ENCODE measurements at places on chromosomes 5 and 9.

GRCh38 chr9:37751186-37751585, 2.4 kb upstream of the TRMT10B start:
- no peak for DNase-seq

DNA sequence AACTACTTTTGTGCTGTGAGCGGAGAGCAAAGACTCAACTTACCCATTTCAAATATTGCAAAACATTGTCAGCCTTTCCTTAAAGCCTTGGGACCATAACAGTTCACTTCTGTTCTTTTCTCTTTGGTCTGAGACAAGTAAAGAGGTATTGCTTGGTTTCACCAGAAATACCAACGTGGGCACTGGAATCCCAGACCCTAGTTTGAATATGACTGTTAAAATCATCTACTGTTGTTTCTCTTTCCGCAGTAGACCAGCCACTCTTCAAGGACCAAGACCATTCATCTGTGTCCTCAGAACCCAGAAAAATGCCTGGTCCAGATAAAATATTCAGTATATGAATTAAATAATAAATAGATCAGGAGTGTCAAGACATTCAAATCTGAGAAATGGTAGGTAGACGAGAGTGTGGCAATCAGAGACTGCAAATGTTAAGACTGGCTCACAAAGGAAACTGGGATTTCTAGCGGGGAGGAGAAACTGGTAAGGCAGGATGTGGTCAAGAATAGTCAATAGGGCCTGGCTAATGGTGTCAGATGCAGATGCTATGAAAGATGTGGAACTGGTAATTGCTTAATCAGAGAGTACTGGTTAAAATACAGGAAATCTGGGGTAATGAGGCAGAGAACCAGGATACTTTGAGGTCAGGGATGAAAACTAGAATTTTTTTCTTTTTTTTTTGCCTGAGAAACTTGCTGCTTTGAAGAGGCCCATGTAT, 82.1 kb upstream of the IL33 start:
- peak; percentile 43 for DNase-seq

GRCh38 chr5:147748590-147748989, 33.9 kb downstream of the JAKMIP2 start:
- no peak for DNase-seq

- no peak for DNase-seq
Observed at GRCh38 chr5:142065273-142065672, 43.3 kb upstream of the NDFIP1 start.

GRCh38 chr5:123454259-123454911, 31.2 kb upstream of the CEP120 start:
- no peak for DNase-seq

GRCh38 chr5:173557123-173557903, 59.1 kb downstream of the BOD1 start:
- no peak for DNase-seq

GRCh38 chr9:99303177-99303576, 81.1 kb downstream of the SEC61B start:
- no peak for DNase-seq

DNA sequence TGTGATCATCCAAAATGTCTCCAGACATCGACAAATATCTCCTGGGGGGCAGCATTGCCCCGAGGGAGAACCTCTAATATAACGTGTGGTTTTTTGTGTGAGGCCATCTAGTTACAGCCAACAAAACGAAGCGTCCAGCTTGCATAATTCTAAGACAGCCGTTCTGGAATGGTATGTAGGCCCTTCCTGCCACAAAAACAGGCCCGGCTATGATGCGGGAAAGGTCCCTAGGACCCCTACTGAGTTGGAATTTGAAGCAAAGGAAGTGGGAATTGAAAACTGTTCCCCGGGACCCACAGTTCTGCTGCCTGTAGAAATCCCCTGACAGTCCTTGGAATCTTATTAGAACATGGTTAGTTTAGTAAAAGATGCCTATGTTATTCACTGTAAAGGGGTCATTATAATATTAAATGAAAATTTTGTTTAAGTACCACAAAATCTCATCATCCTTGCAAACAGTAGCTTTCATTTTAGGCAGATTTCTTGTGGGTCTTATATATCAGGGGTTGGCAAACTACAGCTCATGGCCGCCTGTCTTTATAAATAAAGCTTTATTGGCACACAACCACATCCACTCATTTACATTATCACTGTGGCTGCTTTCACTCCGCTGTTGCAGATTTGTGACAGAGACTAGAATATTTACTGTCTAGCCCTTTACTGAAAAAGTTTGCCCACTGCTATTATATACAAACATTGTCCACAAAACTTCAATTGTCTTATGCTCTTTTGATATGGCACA, 70.7 kb downstream of the MSX2 start:
- DNase-seq, result no peak

DNA sequence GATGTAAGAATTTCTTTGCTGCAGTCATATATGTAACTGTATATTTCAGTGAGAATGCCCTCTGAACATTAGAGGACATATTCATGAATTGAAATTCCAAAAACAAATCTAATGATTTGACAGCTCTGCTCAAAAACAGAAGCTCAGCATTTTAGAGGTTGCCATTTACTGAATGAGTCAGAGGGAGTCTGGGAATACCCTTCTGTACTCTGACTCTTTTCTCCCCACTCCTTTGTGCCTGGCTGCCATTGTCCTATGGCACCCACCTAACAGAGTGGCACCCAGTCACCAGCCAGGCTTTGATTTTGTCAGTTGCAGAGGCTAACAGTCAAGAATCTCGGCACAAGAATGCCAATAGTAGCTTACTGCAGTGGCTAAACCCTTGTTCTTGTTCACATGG, 133.6 kb downstream of the ATG10 start:
- DNase-seq, result no peak

DNA sequence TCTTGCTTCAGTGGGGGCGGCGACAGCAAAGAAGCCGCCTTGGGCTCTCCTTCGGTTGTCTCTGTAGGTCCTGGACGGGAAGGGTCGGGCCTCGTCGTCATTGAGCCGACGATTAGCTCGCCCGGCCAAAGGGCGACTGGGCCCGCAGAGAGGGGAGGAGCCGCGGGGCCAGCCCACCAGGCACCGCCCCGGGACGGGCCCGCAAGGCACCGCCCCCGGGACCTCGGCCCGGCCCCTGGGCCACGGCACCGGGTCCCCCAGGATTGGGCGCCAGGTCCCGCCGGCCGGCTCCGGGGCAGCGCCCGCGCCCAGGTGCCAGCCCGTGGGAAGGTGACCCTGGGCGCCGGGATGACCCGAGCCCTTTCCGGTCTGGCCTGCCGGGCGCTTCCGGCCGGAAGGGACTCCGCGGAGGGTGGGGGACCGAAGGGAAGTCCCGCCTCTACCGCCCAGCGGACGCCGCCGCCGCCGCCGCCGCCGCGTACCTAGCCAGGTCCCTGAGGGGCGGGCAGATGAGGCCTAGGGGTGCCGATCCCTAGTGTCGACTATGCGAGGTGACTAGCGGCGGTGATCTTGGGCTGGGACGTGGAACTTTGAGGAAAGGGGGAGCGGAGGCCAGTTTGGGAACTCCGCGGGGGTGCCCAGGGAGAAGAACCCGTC, at the start of the genes GBA2 and RGP1:
Gene GBA2 (minus strand): TSS at position 371 of the 657 bp plus-strand sequence. CDS start 524 bp downstream, outside the sequence.
Gene RGP1 (plus strand): TSS at position 430 of the 657 bp plus-strand sequence. CDS start 469 bp downstream, outside the sequence.
- DNase-seq, result peak; percentile 93

All from GM03348 (cell line).